Putamen (tissue), 1 donor: ENCODE measurements at places on chromosomes 11 and 22.

- DNase-seq = no peak
Measured at GRCh38 chr22:21064917-21065864, 19.4 kb downstream of the LRRC74B start.

GRCh38 chr11:70619591-70619990 lies 221.3 kb downstream of the CTTN start:
- DNase-seq = no peak

DNA sequence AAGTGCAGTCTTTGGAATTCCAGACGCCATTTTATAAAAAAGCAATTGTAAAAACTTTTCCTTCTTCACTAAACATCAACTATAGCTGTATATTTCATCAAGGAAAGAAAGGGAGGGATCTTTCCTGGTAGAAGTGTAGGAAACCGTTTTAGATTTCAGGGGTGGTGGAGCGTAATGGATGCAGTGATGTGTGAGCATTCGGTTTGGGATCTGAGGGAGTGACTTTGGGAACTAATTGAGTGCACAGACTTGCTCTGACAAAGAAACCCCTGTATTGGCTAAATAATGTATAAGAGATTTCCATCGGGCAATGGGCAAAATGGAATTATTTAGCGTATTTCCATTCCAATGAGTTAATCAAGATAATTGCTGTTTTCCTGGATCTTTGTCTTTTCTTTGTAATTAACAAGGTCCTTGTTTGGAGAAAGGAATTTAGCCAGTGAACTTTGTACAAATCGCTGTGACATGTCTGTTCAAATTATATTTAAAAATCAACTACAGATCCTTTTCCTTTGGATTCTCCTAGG lies 125.0 kb upstream of the NARS2 start:
- DNase-seq = no peak

DNA sequence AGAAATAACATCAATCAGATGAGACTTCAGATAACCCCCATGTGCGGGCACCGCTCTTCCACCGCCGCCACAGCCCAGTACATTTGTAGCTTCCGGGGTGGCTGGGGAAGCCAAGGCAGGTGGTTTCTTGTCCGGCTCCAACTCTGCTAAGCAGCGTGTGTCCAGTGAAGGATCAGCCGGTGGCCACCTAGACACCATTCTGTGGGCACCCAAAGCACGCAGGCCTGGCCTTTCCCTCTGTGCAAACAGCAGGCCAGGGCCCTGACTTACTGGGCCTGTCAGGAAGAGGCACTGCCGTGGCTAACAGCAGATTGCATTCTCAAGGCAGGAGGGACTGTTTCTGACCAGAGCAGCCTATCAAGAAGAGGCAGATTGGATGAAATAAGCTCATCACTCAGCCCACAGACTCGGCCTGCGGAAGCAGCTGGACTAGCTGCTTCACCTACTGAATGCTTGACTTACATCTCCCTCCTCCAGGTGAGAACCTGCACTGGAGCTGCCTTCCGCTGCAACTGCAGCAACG lies 74.8 kb downstream of the ETS1 start:
- no peak for DNase-seq

- DNase-seq = no peak
Measured at GRCh38 chr11:24623121-24623520, 126.3 kb downstream of the LUZP2 start.

DNA sequence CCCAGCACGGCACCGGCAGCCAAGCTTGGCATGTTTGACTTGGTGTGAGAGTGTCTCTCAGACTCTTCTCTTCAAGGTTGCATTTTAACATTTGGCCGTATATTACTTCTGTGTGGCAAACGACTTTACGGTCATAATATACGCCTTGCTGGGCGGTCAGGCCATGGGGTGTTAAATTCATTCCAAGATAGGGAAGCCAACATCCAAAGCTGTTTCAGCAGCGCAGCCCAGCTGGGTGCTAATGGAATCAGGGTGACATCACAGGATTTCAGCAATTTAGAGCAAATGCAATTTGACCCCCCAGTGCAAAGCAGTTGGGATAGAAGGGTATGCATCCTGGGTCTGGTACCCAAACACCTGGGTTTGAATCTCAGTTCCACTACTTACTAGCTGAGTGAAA lies 16.7 kb upstream of the MYH9 start:
- no peak for DNase-seq

GRCh38 chr11:63165706-63166310 lies 21.8 kb upstream of the SLC22A24 start:
- no peak for DNase-seq

DNA sequence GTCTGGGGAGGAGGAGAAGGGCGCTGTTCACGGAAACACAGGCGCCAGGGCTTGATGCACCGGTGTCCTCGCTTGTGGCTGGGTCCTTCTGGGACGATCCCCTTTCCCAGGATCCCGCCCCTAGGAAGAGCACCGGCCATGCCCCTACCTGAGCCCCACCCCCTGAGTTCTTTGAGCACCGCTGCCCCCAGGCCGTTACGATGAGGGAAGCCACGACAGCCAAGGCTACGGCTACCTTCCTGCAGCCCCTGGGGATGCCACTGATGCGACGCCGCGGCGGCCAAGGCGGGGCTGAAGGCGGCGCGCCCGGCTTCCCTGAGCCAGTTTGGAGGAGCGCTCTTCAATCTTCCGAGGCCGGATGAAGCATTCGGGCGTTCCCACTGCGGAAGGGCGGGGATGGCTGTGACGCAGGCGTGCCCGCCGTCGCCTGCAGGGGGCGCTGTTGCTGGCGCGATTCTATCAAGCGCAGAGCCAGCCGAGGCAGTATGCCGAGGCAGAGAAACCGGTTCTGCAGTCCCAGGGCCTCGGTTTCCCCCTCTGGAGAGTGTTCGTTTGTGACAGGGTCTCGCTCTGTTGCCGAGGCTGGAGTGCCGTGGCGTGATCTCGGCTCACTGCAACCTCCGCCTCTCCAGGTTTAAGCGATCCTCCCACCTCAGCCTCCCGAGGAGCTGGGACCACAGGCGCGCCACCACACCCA lies 9.7 kb upstream of the NEFH start:
- DNase-seq = no peak

DNA sequence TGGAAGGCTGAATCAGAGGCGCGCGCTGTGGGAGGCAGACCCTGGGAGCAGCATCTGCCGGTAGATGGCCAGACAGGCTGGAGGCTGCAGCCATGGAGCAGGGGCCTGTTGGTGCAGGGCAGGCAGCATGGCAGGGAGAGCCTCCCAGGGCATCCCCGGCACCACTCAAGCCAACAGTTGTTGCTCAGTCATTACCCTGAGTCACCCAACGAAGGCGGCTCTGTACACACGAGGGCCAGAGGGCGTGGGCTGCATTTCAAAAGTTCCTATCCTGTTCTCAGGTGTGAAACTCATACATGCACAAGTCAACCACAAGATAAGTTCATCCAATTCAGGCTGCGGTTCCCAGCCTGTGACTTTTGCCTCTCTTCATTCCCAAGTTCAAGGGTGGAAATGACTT lies 2.6 kb downstream of the ANO1 start:
- no peak for DNase-seq

DNA sequence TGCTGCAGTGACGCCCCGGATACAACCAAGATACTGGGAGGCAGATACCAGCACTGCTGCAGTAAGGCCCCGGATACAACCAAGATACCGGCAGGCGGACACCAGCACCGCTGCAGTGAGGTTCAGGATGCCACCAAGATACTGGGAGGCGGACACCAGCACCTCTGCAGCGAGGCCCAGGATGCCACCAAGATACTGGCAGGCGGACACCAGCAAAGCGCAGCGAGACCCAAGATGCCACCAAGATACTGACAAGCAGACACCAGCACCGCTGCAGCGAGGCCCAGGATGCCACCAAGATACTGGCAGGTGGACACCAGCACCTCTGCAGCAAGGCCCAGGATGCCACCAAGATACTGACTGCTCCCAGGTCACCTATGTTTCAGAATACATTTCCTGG lies 225.2 kb downstream of the BRD1 start:
- DNase-seq = no peak

DNA sequence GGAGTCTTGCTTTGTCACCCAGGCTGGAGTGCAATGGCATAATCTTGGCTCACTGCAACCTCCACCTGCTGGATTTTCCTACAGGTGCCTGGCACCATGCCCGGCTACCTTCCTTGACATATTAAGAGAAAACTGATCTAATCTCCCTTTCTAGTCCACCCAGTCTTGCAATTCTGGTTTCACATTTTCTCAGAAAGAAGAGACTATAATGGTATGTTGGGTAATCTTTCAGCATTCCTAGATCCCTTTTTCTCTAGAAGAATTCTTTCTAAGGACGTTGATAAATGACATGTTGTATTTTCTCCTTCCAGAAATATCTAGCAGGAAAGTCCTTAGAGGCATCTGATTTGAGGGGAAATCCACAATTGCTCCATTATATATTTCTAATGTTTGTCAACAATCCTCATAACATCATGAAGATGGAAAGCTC lies 10.4 kb upstream of the HSPA8 start:
- DNase-seq = no peak

- no peak for DNase-seq
Measured at GRCh38 chr11:117900720-117901440, 24.4 kb upstream of the FXYD6 start.

GRCh38 chr22:27877501-27877900 lies 41.6 kb downstream of the PITPNB start:
- DNase-seq = no peak

GRCh38 chr22:43570531-43571165 lies 158.8 kb downstream of the MPPED1 start:
- DNase-seq = no peak

GRCh38 chr11:73866586-73866996 lies 10.1 kb downstream of the COA4 start:
- DNase-seq = no peak

DNA sequence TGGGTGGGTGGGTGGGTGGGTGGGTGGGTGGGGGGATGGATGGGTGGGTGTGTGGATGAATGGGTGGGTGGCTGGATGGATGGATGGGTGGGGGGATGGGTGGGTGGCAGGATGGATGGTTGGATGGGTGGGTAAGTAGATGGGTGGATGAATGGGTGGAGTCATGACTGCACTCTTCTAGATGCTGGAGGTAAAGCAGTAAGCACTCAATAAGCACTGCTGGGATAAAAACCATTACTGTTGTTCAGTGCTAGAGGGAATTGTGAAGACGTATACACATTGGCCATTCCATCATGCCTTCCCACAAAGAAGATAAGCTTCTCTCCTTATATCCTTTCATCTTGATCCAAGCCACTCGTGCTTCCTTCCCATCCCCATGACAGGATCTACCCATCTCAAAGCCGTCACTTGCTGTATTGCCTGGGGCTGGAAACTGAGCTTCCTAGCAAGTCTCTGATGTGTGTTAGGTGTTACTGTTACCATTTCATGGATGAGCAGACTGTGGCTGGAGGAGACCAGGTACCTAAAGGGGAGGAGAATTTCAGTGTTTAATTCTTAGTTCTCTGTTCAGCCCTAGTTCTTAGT lies 74.8 kb downstream of the MICAL2 start:
- DNase-seq = no peak

DNA sequence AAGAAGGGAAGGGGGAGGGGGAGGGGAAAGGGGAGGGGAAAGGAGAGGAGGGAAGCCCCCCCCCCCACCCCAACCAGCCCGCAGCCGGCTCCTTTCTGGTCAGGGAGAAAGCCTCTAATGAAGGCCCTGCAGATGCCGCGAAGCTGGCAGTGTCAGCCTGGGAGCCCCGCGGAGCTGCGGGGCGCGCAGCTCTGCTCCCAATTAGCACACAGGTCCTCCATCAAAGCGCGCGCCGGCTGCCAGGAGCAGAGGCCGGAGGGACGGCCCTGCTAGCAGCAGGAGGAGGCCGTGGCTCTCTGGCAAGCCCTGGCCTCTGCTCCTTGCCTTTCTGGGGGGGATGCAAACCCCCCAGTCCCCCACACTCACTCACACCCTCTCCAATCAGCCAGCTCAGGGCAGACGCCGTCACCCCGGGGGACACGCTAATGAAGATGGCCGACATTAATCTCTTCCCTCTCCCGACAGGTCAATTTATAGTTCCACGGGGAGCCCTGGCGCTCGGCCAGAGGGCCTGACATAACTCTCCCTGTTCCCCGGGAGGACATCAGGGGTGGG lies 70.5 kb upstream of the TCF20 start:
- no peak for DNase-seq

GRCh38 chr11:131664816-131665215 lies 294.4 kb downstream of the NTM start:
- DNase-seq = peak; percentile 79

- no peak for DNase-seq
Measured at GRCh38 chr11:2649848-2650247, 49.9 kb downstream of the KCNQ1OT1 start.

DNA sequence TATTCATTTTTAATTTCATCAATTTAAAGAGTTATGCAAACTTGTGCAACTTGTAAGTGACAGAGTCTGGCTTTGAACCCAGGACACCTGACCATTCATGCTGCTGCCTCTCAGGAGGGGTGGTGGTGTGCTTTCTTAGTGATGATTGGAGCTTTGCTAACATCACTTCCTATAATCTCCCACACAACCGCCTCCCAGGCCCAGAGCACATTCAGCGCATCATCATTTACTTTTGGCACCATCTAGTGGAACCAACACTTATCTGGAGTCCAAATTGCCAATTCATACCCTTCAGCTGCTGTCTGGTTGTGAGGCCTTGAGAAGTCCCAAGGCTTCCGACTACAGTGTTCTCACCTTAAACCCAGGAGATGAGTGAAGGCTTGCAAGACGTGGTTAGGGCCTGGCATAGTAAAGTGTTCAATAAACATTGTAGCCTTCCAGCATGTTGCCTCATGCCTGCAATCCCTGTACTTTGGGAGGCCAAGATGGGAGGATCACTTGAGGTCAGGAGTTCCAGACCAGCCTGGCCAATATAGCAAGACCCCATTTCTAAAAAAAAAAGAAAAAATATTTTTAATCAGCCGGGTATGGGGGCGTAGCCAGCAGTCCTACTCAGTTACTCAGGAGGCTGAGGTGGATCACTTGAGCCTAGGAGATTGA lies 1.1 kb upstream of the TTLL1 start:
- DNase-seq = peak; percentile 65

DNA sequence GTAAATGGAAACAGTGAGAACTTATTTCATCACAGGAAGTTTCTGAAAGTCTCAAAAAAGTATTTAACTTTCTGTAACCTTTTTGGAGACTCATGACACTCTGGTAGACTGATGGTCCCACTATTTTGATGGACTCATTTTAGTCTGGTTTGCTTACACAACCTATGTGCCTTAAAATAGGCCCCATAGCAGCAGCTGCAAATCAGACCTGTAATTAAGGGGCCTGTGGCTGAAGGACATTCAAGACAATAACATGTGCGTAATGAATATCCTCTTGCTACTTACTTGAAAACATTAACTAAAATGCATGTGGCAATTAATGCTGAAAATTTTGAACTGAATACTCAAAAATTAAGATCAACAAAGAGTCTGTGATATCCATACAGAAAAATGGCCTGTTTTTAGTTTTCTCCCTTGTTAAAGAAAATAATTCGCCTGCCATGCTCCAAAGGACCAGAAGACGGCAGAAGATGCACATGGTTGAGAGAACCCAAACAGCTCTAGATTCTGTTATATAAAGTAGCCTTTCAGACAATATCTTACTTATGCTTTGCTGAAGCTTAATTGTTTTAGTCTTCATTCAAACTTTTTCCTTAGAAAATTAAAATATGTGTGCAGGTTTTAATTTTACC lies 568.5 kb downstream of the KCNA4 start:
- peak; percentile 44 for DNase-seq

GRCh38 chr22:33000342-33001280 lies 57.6 kb downstream of the SYN3 start:
- peak; percentile 26 for DNase-seq

- DNase-seq = peak; percentile 59
Measured at GRCh38 chr11:61695917-61696316, 15.7 kb downstream of the DAGLA start.
